ENCODE measurements at places on chromosomes 2 and 18.

DNA sequence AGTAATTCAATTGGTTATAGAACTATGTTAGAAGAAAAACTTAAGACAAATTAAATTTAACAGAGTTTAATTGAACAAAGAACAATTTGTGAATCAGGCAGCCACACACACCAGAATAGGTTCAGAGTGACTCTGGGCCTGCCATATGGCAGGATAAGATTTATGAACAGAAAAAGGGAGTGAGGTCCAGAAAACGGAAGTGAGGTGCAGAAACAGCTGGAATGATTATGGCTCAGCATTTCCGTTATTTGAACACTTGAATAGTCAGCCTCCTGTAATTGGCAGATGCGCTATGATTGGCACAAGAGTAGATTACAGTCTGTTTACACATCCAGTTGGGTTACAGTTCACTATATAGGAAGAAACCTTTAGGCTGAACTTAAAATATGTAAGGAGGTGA, 99.0 kb downstream of the MBD2 start:
- DNase-seq: no peak

DNA sequence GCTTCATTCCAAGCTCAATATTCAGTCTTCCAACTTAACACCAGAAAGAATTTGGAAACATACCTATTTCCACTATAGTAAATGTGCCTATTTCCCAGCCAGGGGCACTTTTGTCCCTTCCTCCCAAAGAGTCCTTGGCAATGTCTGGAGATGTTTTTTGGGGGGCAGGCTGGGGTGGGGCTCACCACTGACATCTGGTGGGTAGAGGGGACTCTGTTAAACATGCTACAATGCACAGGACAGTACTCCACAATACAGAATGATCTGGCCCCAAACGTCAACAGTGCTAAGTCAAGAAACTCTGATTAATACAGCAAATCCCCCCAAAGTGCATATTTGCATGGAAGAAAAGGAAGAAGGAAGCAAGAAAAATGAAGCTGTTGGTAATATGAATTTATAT, 61.7 kb downstream of the SMIM21 start:
- no peak for DNase-seq

GRCh38 chr2:174059178-174059883, 94.2 kb upstream of the SP3 start:
- no peak for DNase-seq

GRCh38 chr2:95289253-95289652, 7.9 kb upstream of the KCNIP3 start:
- DNase-seq: no peak

- no peak for DNase-seq
Observed at GRCh38 chr2:23988371-23988770, 21.5 kb upstream of the MFSD2B start.

- no peak for DNase-seq
Observed at GRCh38 chr2:225742487-225742886, 343.0 kb downstream of the NYAP2 start.

All from stimulated activated CD8-positive, alpha-beta memory T cell treated with anti-CD3 and anti-CD28 coated beads, Interleukin-15, amount 100 ng/mL, for 24 hours (primary cell).